ENCODE measurements at places on chromosomes 7 and 10.

DNA sequence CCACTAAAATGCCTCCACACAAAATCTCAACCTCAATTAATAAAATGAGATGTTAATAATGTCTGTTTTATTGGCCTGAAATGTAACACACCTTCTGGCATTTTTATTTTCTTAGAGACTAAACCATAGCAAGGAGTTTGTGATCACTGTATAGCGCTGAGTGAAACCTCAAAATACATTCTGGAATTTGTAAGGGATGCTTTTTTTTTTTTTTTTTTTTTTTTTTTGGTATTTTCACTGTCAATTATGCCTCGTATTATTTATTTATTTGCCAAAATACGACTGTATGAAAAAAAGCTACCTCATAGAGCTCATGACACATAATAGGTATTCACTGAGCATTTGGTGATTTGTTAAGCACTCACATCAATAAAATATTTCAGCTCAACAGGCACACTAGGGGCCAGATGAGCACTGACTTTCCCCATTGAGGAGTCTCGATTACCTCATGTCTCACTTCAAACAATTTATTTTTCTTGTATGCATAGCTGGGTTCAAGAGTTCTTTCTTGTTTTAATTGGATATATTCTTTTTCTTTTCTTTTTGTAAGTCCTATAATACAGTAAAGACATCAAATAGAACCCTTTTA lies 36.5 kb downstream of the SEMA3C start:
- no peak for DNase-seq

- DNase-seq = no peak
These were observed 86.6 kb downstream of the NOC3L start for GRCh38 chr10:94276140-94276539.

- DNase-seq = no peak
These were observed 228.4 kb upstream of the TAC1 start for GRCh38 chr7:97503367-97504094.

DNA sequence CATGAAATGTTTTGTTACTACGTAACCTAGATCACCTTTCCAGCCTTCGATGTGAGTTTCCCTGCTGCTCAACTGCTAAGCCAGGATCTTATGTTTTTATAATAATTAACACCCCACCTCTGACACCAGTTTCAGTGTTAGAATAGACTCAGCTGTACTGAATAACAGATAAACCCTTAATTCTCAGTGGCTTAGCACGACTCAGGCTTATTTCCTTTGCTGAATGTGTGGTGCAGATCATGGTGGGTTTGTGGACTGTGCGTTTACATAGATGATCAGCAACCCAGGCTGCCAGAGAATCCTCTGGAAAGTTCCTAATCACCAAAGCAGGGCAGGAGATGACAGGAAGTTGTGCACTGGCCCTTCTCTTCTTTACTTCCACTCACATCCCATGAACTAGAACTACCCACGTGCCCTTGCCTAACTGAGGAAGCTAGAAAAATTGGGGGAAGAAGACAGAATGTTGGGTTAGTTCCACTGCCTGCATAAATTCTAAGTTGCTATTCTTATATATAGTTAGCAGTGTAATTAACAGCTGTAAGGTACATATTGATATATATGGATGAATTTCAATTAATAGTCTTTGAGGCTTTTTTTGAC lies 111.8 kb downstream of the MAPK8 start:
- no peak for DNase-seq

- no peak for DNase-seq
These were observed 43.2 kb downstream of the DPYSL4 start for GRCh38 chr10:132229834-132230556.
